Stimulated activated CD8-positive, alpha-beta memory T cell treated with anti-CD3 and anti-CD28 coated beads, Interleukin-2, amount 100 ng/mL, for 1 hour (primary cell): ENCODE measurements at places on chromosomes 2 and 18.

DNA sequence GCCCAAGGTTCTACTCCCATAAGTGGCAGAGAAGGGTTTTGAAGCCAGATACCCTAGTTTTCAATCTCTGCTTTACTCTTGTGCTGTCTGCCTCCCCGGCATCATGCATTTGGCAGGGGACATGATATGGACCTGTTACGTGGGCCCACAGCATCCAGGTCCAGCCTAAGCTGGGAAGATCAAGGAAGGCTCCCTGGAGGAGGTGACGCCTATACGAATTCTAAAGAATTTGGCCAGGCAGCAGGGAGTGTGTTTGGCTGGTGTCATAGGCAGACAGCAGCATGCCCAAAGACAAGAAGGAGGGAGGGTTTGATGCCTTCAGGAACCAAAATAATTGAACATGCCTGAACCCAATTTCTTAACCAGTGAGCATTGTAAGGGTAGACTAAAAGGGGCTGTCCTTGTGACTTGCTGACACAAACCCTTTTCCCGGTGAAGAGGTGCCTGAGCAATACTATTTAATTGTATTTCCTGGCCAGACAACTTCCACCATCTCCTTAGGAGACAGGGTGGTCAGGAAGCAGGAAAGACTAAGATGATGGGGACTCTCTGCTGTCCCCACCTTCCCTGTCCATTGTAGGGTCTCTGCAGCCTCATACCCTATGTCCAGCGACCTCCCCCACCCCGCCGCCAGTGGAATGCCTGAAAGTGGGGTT is 21.3 kb downstream of the NRP2 start:
- DNase-seq = no peak

DNA sequence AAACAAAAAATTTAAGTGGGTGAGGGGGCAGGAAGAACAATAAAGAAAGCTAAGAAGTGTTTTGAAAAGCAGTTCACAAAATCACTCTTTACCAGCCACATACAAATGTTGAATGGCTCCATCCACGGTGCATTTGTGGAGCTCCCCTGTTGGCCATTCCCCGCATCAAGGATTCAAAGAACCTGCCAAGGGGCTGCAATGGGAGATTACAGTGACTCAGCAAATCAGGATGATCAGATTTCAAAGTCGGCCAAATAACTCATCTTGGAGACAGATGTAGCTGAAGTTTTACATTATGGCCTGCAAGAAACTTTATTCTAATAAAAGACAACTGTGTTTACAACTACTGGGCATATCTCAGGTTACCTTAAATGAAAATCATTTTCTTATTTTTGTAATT is 26.9 kb downstream of the COL4A3 start:
- DNase-seq = no peak

DNA sequence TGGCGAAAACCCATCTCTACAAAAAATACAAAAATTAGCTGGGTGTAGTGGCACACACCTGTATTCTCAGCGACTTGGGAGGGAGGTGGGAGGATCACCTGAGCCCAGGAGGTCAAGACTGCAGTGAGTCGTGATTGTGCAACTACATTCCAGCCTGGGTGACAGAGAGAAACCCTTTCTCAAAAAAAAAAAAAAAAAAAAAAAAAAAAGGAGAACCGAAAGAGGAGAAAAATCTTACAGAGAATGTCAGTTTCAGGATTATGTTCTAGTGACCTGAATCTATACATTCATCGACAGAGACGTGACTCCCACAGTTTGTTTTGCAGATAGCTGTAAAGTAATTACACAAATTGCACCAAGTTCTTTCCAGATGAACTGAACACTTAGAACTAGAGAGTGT is 187.8 kb downstream of the FTCDNL1 start:
- DNase-seq = no peak

- DNase-seq = no peak
Observed at GRCh38 chr2:47056868-47057686, 98.0 kb downstream of the STPG4 start.

DNA sequence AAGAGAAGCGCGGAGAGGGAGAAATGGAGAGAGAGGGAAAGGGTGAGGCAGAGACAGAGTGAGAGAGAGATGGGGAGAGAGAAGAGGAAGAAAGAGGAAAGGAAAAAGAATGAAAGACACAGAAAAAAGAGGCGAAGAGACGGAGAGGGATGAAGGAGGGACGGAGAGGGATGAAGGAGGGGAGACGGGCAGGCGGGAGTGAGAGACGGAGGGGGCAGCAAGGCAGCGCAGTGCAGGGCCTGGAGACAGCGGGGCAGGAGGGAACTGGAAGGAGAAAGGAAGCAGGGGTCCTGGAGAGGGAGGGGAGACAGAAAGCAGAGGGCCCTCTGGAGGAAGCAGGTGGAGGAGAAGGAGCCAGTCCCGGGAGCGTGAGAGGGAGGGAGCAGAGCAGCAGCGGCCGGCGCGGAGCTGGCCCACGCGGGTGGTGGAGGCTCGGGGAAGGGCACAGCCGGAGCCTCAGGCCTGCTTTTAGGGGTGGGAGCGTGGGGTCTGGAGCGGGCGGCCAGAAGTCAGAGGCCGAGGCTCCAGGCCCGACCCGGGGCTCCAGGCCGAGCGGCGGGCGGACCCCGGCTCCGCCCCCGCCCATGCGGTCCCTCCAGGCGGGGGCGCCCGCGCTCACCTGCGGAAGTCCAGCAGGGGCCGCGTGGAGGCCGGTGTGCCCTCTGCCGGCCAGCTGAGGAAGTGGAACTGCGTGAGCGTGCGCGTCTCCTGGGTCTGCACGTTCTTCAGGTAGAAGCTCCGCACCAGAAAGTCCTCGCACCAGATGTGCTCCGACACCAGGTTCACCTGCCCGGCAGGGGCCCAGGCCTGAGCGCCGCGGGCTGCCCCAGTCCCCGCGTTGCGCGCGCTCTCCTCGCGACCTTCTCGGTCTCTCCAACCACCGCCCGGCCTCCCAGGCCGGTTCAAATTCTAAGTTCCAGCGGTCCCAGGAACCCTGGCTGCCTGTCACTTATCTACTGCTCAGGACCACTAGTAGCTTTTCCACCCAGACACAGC is 14.5 kb downstream of the PTPRN start:
- peak; percentile 81 for DNase-seq

- no peak for DNase-seq
Observed at GRCh38 chr2:126531029-126531428, 124.9 kb upstream of the GYPC start.

GRCh38 chr18:35283923-35284794 is 5.9 kb downstream of the ZSCAN30 start:
- no peak for DNase-seq

- DNase-seq = no peak
Observed at GRCh38 chr18:37778417-37779165, 213.0 kb upstream of the CELF4 start.

- DNase-seq = no peak
Observed at GRCh38 chr18:211582-211981, 53.2 kb downstream of the USP14 start.

- no peak for DNase-seq
Observed at GRCh38 chr18:50918153-50918552, 39.2 kb downstream of the ME2 start.

- DNase-seq = peak; percentile 2
Observed at GRCh38 chr18:10032331-10033015, 118.7 kb downstream of the VAPA start.

- DNase-seq = no peak
Observed at GRCh38 chr2:206561962-206562361, 80.3 kb upstream of the FAM237A start.

GRCh38 chr2:177284531-177284930 is 20.0 kb upstream of the NFE2L2 start:
- no peak for DNase-seq

GRCh38 chr2:23487735-23488492 is 102.9 kb downstream of the KLHL29 start:
- DNase-seq = no peak

GRCh38 chr2:224211791-224212190 is 172.7 kb upstream of the SERPINE2 start:
- DNase-seq = no peak

GRCh38 chr2:145161656-145162055 is 641.7 kb upstream of the ZEB2 start:
- no peak for DNase-seq

DNA sequence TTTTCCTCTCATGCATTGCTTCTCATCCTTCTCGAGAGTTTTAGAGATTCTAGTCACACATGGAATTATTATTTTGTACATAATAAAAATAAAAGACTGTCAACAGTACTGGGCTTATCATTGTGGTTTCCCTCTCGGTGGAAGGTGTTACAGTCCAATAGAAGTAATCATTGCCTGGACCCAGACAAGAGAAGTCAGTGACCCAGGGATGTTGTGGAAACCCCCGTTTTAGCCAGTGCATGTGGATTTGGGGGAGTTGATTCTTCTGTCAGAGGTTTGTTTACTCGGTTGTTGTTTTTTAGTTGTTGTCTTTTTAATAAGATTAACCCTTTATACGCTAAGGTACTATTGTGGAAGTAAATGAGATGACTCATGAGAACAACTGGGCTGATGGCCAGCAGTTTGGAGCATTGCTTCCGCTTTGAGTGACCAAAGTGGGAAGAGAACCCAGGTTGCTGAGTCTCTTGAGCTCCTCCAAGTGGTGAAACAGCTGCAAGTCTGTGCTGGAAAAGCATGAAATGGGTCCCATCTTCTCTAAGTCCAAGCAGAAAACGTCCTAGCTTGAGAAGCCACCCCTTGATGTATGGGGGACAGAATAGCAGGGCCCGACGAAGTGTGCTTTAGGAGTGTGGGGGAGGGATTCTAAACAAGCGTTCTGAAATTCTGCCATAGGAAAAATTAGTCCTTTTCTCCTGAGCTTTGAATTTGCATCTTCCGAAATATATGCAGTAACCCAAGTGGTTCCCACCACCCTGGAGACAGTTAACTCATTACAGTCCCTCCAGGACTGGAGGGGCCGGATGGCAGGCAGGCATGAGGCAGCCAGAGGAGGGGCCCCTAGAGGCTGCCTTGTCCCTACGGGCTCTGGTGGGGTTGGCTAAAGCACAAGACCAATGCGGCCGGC is 61.8 kb upstream of the GPR45 start:
- DNase-seq = no peak

DNA sequence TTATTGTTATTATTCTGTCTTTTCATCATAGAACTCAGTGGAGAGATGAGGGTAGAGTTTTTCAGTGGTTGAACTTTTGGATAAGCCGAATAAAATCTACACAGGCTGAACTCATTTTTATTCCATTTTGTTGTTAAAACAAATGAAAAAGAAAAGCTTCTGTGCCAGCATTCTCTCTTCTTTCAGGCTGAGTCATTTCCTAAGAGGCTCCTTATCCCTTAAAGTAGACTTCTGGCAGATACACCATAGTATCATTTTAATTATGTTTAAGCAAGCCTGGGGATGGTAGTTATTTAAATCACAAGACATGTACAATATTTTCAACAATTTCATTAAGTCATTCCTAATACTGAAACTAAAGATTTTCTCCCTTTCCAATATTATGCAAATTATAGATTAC is 1364.0 kb upstream of the NRXN1 start:
- DNase-seq = no peak

DNA sequence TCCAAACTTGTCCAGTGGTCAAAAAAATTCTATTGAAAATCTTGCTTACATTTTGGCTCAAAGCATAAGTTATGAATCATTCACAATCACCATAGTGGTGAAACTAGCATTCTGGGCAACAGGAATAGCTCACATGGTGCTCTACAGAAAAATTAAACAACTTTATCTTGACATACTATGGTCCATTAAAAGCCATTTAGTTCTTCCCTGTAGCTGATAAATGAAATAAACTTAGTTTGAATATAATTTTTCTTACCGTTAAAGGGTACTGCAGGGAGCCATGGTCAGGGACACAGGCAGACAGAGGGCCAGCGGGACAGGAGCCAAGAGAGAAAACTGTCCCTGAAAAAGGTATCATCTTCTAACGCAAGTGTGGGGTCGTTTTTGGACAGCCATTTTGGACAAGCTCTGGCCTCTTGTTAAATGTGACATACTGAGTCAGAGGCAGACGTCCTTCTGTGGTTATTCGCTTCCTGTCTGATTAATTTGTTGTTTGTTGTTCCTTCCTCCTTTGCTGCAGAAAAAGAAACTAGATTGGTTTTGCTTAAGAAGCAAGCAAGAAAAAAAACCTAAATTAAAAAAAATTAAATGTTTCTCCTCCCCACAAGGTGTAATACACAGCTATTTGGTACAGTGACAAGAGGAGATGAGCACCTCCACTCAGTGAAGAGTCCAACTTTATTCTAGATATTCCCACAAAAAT is at the start of gene WIPF1:
Gene WIPF1, minus strand, starts transcription at position 460 of the 703 bp plus-strand sequence. CDS start 12,231 bp downstream, outside the sequence.
- DNase-seq = no peak

DNA sequence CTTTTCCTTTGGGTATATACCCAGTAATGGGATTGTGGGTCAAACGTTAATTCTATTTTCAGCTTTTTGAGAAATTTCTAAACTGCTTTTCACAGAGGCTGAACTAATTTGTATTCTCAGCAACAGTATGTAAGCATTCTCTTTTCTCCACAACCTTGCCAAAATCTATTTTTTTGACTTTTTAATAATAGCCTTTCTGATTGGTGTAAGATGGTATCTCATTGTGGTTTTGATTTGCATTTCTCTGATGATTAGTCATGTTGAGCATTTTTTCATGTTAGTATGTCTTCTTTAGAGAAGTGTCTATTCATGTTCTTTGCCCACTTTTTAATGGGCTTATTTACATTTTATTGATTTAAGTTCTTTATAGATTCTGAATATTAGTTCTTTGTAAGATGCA is 145.5 kb downstream of the TRABD2A start:
- no peak for DNase-seq

DNA sequence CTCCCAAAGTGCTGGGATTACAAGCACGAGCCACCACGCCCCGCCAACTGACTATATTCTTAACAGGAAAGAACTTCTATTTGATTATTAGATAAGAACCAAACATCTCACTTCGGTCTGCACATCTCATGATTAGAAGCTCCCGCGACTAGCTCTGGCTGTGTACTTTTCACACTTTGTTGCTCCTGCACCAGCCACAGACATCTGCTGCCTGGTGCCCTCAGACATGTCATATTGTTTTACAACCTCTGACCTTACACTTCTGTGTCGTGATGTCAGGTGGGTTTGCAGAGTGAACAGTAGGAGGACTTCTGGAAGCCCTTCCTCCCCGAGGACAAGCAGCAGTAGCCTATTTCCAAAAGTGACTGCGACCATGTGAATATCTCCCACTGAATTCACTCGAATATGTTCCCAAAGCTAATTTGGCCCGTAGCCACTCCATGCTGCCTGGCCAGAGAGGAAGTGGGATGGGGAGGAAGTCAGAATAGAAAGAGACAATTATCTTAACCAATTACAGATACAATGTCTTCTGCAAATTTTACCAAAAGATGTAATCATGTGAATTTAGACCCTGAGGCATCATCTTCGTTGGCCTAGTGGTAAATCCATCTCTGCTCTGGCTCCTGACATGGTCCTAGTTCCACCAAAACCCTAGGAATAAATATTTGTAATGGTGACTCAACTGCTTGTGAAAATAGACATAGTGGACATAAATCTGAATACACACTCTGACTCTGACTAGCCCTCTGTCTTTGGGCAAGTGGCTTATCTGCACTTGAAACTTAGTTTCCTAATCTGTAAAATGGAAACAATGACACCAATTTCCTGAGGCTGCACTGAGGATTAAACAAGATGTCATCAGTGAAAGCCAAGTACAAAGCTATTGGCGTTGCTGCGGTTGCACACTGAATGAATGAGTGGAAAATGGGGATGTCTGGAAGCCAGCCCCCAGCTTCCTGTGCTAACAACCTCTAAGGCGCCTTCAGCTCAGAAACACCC is 406.1 kb downstream of the LRATD1 start:
- no peak for DNase-seq

- no peak for DNase-seq
Observed at GRCh38 chr2:135299165-135299564, 231.9 kb downstream of the ZRANB3 start.

- no peak for DNase-seq
Observed at GRCh38 chr2:85410584-85411404, 628 bp upstream of the CAPG start.

GRCh38 chr2:68251855-68252399 is 405 bp downstream of the PPP3R1 start:
- peak; percentile 28 for DNase-seq

GRCh38 chr18:9992300-9992972 is 78.6 kb downstream of the VAPA start:
- no peak for DNase-seq
